Ascending aorta (tissue), 2 donors: ENCODE measurements at places on chromosomes 7 and 10. TPM values are rescaled to one million over a fixed set of nuclear protein-coding genes. Genes with fewer than 3 reads are reported as not detected.

DNA sequence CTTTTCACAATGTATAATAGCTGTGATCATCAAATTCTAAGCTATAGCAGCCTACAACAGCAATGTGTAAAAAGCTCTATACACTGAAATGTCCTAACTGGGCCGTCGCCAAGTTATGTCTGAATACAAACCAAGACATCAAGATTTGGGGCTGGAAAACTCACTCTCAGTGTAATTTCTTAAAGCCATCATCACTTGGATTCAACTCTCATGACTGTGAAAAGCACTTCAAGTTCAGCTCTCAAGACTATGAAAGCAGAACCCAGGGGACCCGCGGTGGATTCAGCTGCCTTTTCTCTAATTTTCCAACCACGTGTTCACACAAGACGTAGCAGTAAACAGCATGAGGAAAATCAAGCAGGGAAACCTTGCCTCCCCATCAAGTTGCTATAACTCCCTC, 15.8 kb upstream of the ZNRF2 start:
- no peak for DNase-seq

DNA sequence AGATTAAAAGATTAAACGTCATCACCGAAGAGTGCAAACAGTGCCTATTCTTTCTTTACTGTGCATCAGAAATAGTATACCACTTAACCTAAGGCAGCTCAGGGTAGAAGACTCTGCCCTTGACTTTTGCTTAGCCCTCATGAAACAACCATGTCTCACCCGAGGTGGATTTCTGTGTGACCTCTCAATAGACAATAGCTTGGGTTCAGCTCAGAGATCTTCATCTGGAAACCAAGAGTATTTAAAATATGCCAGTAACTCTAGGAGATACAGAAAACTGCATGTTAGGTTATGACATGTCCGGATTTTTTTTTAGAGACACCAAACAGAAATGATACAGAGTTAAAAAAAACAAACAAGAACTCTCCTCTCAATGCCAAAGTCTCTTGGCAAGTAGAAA, 75.8 kb downstream of the JAZF1 start:
- no peak for DNase-seq

The CPEB3 gene
- total RNA-seq, result 2.8 TPM

The FAM20C gene
- total RNA-seq, result 90.8 TPM

DNA sequence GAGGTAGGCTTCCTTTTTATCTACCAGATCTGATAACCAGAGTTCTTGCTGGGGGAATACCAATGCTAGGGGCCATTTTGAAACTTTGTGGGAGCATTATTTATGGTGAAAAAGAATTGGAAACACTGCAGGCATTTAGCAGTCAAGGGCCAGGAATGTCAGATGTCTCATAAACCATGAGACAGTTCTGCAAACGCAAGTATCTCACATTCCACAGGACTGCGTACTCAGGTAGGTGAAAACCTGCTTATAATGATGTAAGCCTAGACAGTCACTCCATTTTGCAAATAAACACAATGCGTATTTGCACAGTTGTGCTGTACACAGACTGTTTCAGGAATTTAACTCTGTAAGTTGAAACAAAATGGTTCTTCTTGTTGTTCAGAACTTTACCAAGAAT, 33.9 kb downstream of the ECHDC3 start:
- DNase-seq, result no peak

GRCh38 chr10:21675157-21675796, 141.2 kb downstream of the MLLT10 start:
- DNase-seq, result peak; percentile 66

The FAM221A gene
- total RNA-seq, result 10.1 TPM

DNA sequence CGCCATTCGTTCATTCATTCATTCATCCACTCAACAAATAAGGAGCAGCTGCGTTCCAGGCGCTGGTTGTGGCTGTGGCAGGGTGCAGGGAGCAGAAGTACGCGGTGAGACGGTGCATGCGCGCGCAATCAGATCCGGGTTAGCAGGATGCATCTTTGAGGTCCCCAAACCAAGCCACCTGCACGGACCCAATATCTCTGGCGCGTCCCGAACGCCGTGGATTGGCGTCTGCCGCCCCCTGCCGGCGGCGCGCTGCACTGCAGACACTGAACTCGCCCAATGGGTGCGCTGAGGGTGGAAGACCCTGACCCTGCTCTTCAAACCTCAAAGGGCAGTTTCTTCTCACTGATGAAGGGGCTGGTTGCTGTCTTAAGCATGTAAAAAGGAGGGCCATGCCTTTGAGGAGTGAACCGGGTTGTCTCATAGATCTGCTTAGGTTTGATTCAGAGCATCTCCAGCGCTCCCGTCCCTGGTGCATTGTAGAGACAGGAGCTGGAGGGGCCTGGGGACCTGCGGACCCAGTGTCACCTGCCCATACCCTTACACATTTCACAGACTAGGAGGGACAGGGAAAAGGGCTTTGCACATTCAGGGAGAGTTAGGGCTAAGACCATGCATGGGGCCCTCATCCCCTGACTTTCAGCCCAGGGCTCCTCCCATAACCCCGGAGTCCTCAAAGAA, 102.5 kb downstream of the RAMP3 start:
- no peak for DNase-seq

DNA sequence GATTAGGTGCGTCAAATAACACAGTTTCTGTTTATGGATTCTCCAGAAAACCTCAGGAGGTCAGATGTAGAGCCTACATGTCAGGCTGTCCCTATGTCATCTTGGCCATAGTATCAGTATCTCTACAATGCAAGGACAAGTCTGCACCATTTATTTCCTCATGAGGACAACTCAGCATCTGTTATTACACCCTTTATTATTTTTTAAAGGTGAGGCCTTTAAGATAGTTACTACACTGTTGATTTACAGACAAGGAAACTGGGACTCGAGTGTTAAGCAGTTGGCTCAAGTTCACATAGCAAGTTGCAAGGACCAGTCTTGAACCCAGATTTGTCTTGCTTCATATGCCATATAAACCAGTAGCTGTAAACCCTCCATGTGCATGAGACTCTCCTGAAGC, 23.2 kb upstream of the PPA1 start:
- no peak for DNase-seq

DNA sequence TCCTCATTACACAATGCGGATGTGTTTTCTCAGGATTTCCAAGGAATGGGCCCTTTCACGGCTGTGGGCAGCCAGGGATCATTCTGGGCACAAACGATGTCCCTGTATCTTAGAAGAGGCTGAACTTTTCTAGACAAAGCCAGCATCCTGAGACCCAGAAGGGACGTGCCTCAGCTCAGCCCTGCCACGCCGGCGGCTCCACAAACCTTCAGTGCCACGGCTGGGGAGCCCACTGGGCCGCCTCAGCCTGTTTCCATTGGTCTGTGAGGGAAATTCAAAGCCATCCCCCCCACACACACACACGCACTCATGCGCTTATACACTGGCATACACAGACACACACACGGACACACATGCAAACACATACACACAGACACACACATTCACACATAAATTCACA, 344.9 kb upstream of the MKI67 start:
- no peak for DNase-seq

- no peak for DNase-seq
These were observed 30.3 kb downstream of the MKI67 start for GRCh38 chr10:128095753-128096469.

The GNGT1 gene
- total RNA-seq, result not detected

DNA sequence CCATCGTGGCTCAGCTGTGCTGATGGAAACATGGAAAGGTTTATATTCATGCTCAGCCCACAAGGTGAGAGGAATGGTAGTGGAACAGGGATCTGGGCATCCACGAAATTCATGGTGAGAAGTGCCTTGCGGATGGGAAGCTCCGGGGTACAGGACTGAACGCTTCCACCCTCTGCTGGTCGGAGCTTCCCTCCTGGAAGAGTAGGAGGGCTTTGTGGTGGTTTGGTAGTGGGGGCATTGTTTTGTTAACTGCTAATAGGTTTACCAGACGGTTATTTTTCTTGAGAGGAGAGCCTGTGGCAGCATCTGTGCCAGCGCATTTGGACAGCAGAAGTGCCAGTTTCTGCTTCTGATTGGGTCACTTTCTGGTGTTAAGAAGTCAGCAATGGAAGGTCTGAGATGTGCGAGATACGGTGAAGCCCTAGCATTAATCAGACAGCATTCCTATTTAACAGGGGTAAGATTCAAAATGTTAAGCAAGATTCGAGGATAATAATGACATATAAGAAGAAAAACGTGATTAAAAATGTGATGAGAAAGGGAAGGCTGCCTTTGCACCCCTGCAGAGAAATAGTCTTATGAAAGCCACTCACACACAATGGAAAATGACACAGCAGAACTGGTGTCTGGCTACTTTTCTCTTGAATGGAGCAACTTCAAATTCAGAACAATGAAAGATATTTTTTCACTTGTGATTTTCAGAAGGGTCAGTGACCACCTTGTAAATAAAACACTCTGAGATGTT, 17.7 kb downstream of the ABCA13 start:
- DNase-seq, result no peak

GRCh38 chr10:5752301-5752871, 60.8 kb downstream of the GDI2 start:
- DNase-seq, result no peak
